Bronchial smooth muscle cell (primary cell): ENCODE measurements at places on chromosomes 4 and X. TPM values are rescaled to one million over a fixed set of nuclear protein-coding genes. Genes with fewer than 3 reads are reported as not detected.

Gene ARHGAP6
- total RNA-seq, result 3.0 and 5.5 TPM in 2 replicates

Gene TMEM271
- total RNA-seq, result not detected in 2 replicates

Gene PAGE1
- not detected in 2 replicates for total RNA-seq

Gene ARSJ
- total RNA-seq, result 14.7 and 17.0 TPM in 2 replicates

Gene BGN
- 2.4 and 5.3 TPM in 2 replicates for total RNA-seq

Gene UGT2B11
- not detected in 2 replicates for total RNA-seq

Gene ADGRG2
- total RNA-seq, result under 0.01 and 0.32 TPM in 2 replicates

Gene NUDT11
- total RNA-seq, result 9.6 and 10.4 TPM in 2 replicates

Gene MAGEB10
- not detected in 2 replicates for total RNA-seq

Gene PPP2R2C
- 0.16 and 0.34 TPM in 2 replicates for total RNA-seq

Gene FOXR2
- not detected in 2 replicates for total RNA-seq

Gene HAND2
- 3.2 and 8.4 TPM in 2 replicates for total RNA-seq

Gene STPG2
- total RNA-seq, result 0.16 TPM in 1 of 2 replicates, not detected in the other

Gene SCML2
- 0.79 and 1.1 TPM in 2 replicates for total RNA-seq

Gene CXCL3
- total RNA-seq, result 0.86 and 3.0 TPM in 2 replicates

Gene GPR143
- total RNA-seq, result not detected in 2 replicates

Gene PLAC8
- total RNA-seq, result under 0.01 TPM in 1 of 2 replicates, not detected in the other

Gene GBA3
- total RNA-seq, result not detected in 2 replicates

Gene ZXDA
- total RNA-seq, result 3.6 and 4.4 TPM in 2 replicates
